ENCODE measurements at places on chromosomes 11 and 22.

DNA sequence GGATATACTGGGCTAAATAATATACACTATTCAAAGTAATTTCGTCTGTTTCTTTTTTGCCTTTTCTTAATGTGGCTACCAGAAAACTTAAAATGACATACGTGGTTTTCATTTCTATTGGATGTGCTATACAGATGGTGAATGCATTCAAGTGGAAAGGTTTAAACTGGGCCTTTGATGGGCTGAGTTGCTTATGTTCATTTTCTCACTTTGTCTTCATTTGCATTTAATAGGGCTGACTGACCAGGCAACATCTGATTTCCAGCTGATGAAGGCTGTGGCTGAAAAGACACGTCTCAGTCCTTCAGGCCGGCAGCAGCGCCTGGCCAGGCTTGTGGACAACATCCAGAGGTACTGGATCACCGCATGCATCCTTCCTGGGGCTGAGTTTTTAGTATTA lies 27.9 kb downstream of the PIWIL4 start:
- DNase-seq, result no peak

DNA sequence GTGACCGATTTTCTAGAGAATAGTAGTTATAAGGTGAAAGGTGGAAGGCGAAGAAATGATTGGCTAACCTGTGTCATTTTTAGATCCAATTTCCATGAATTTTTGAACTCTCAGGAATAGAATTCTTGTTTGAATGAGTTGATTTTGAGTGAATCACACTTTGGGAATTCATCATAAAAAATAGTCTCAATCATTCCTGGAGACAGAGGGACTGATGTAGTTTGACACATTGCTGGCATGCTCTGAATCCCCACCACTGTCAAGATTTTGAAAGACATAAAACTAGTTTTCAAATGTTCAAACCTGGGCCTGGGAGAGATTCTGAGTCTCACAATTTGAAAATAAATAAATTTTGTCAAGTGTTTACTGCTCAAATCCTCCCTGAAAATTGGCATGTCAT lies 861.4 kb upstream of the RAG2 start:
- no peak for DNase-seq

- DNase-seq, result no peak
Measured at GRCh38 chr22:30371981-30372380, 15.2 kb downstream of the CCDC157 start.

- DNase-seq, result no peak
Measured at GRCh38 chr22:19984851-19985811, 31.5 kb downstream of the ARVCF start.

DNA sequence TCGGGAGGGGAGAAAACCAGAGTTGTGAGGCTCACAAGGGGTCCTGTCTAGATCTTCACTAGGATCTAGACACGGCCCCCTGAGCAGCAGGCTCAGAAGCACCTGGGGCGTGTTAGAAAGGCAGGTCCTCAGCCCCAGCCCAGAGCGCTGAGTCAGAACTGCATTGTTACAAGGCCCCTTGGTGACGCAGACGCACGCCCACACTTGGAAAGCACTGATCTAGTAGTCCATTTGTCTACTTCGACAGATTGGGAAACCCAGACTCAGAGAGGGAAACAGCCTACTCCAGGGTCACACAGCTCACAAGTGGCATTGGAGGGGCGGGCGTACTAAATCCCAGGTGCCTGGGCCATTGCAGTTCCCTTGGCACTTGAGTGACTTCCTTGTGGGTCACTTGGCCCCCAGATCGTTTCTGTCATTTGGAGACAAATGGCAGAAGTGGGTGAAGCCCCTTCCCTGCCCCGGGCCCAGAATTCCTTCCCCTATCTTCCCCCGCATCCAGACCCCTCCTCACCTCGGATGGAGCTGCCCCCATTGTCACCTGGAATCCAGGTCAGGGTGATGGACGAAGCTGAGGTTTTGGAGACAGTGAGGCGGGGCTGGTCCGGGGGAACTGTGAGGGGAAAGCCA lies 110.8 kb downstream of the CEP164 start:
- no peak for DNase-seq

- DNase-seq, result no peak
Measured at GRCh38 chr11:18958221-18958910, 19.2 kb upstream of the MRGPRX1 start.

- no peak for DNase-seq
Measured at GRCh38 chr11:129888451-129888850, 6.9 kb downstream of the NFRKB start.

- no peak for DNase-seq
Measured at GRCh38 chr11:66956689-66957290, 1.4 kb downstream of the PC start.

GRCh38 chr22:39589875-39590274 lies 19.3 kb downstream of the CACNA1I start:
- DNase-seq, result no peak

DNA sequence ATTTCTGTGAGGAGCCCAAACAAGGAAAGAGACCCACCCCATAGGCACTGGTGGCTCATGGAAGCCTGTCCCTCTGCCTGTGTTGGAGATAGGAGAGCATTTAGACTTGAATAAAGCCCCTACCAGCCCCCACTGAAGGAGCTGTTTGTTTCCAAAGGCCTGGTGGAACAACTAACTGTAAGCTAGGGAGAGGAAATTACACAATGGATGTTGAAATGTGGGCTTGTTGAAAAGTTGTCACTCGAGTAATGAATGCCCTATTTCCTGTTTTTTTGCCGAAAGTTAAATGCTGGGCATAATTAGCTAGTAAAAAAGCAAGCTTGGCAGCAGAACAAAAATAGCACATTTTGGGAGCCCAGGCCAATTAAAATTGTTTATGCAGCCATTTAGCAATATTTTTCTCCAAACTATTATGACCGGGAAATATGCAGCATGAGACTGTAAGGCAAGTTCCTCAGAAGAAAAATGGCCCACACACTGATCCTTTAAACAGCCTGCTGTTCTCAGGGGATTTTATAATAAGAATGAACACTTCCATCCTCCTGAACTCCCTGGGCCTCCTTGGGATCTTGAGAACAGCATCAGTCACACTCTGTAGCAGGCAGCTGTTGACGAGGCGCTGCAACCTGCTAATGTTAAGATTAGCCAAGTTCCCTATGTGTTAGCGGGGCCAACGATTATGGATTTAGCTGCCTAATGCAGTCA lies 38.6 kb upstream of the LMO2 start:
- no peak for DNase-seq

DNA sequence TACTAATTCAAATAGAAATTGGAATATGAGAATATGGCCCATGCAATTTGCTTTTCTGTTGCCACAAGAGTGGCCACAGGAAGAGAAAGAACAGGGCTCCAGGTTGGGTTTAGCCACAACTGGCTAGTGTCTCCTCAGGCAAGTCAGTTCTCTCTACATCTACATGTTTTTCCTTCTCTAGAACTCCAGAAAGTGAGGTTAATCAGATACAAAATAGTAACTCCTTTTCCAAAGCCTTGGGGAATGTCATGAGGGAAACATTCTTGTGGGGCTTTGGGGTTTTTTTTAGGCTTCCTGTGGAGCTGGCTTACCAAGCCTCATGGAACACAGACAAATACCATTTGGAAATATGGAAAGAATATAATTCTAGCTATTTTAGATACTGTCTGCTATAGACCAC lies 161.6 kb downstream of the NAV2 start:
- DNase-seq, result no peak

- DNase-seq, result no peak
Measured at GRCh38 chr11:65611028-65611757, 2.8 kb downstream of the MAP3K11 start.

DNA sequence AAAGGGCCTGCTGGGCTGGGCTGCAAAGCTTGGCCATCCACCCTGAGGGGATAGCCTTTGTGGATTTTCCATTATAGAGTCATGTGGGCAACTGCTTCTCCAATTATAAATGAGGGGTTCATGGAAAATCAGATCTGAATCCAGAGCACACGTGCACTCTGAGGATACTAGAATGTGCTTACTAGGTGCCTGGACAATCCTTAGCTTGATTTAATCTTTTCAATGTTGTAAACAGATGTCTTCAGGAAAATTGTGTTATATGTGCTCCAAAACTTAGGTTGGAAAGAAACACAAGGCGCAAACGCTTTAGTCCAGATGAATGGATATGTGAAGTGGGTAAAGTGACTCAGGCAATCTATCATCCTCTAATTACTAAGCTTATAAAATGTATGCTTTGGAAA lies 92.0 kb downstream of the SLC17A6 start:
- no peak for DNase-seq

DNA sequence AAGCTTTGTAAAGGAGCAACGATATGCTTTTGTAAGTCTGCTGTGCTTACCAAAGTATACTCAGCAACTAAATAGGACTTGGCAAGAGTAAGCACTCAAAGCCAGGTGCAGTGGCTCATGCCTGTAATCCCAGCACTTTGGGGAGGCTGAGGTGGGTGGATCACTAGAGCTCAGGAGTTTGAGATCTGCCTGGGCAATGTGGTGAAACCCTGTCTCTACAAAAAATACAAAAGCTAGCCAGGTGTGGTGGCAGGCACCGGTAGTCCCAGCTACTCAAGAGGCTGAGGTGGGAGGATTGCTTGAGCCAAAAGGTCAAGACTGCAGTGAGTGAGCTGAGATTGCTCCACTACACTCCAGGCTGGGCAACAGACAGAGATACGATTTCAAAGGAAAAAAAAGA lies 67.5 kb downstream of the PAK1 start:
- no peak for DNase-seq

DNA sequence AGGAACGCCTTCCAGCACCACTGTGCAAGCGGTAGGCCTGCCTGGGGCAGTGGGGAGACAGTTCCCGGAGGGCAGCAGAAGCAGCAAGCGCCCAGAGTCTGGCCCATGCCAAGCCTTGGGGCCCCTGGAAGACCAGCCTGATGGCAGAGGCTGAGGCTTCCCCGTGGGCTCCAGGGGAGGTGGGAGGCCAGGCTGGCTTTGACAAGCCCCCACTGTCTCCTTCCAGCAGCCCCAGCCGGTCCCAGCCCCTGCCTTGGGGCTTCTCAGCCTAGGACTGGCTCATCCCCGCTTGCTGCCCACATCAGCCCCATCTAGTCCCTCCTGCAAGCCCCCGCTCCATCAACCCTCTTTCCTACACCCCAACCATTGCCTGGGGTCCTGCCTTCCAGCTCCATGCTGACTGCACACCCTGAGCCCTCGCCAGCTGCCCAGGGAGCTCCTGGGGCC lies 46.7 kb downstream of the IGF2 start:
- DNase-seq, result no peak

DNA sequence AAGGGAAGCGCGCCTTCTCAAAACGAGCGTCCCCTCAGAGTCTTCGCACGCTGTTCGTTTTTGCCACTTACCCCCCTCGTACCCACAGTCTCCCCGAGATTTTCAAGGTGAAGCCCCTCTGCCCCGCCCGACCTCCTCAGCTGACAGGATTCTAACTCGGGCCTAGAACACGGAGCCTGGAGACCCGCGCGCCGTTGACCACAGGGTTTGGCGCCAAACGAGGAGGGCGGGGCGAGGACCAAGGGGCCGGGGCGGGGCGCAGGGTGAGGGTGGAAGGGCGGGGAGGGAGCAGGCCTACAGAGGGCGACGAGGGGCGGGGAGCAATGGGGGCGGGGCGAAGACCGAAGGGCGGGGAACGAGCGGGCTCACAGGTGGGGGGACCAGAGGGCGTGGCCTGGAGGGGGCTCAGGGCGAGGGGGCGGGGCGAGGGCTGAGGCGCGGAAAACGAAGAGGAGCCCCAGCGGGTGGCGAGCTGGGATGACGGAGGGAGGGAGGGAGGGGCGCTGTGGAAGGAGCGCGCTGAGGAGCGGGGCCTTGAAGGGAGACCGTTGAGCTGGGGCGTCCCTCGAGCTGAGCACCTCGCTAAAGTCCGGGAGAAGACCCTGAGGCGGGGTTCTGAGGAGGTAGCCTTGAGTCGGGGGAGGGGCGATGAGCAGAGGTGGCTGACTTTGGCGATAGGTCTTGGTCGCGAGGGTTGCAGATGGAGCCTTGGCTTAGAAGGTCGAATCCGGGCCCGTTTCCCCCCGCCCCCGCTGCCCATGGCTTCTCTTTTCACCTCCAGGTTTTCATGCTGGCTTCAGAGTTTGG lies at the start of gene DMC1:
DMC1 (minus strand) TSS at position 212 of the 807 bp plus-strand sequence. CDS start 1,927 bp downstream, outside the sequence.
- DNase-seq, result peak; percentile 80

DNA sequence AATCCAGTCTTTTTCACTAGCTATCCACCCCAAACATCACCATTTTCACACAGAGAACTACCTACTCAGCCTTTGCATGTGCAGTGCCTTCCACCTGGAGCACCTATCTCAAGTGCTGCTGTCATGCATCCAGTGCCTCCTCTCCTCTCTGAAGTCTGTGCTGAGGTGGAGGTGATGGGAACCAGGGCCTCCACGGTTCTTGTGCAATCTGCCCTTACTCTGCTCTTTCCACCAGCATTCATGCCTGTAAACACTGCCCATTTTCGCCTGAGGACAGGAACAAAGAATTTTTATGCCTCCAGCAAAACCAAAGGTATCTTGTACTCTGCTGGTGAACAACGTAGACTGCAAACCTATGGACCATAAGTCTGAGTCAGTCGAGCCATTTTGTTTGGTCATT lies 27.0 kb downstream of the PITPNB start:
- no peak for DNase-seq

GRCh38 chr11:93482556-93482955 lies 60.6 kb downstream of the SMCO4 start:
- DNase-seq, result no peak

DNA sequence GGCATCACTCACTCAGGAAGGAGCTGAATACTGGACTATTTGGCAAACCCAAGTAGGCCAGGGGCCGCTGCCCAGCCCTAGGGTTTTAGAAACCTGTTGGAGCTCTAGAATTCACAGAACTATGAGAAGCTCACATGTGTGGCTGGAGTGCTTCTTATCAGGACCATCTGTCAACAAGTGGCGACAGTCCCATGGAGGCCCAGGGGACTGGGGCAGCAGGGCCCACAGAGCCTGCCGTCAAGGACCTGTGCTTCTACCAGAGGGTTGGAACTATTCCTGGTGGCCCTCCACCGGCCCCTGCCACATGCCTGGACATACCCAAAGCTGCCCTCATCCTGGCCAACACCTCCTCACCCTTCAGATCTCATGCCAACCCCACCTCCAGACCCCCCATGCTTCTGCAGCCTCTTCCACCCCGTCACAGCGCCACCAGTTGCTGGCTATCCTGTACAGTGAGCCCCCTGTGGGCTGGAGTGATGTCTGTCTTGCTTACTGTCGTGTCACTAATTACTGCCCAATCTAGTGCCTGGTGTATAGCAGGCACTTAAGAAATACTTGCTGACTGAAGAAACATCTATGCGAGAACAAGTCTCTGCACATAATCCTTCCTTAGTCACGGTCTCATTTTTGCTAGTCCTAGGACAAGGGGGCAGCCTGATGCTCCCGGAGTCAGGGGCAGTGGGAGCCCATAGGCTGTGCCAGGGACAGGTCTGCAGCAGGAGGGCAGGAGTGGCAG lies 27.2 kb upstream of the RASL10A start:
- no peak for DNase-seq

- DNase-seq, result no peak
Measured at GRCh38 chr11:76768088-76768908, 14.9 kb upstream of the TSKU start.
